ENCODE measurements at places on chromosomes 5 and 9. TPM values are rescaled to one million over a fixed set of nuclear protein-coding genes. Genes with fewer than 3 reads are reported as not detected.
A peak's percentile ranks its signal among the peaks of the same experiment; 100 is the strongest.

GRCh38 chr5:140166911-140167310, 8.1 kb upstream of the CYSTM1 start:
- DNase-seq = no peak

DNA sequence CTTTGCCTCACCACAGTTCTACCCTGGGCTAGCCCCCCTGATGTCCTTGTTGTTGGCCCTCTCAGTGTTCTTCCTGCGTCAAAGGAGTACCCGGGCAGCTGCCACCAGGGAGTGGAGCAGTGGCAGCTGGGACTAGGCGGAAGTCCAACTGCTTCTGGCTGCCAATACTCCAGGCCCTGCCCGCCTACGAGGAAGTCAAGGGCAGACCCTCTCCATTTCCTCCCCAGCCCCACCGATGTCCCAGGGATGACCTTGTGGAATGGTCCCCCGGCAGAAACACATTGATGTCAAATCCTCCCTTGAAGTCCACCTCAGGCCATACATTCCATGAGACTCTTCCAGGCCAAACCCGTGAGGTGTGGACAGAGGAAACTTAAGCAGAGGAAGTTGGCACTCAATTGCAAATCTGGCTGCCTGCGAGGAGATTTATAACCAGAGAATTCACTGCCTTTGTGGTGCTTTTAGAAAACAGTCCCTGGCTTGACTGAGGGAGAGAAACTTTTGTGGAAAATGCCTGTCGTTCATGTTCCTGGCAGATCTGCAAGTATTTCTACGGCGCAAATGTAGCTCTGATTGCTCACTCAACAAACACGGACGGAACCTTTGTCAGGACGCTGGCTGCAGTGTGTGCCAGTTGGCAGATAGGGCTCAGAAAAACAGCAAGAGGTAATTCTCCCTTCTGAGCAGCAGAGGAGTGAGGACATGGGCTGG, 339.7 kb downstream of the RAB3C start:
- peak; percentile 93 for DNase-seq

DNA sequence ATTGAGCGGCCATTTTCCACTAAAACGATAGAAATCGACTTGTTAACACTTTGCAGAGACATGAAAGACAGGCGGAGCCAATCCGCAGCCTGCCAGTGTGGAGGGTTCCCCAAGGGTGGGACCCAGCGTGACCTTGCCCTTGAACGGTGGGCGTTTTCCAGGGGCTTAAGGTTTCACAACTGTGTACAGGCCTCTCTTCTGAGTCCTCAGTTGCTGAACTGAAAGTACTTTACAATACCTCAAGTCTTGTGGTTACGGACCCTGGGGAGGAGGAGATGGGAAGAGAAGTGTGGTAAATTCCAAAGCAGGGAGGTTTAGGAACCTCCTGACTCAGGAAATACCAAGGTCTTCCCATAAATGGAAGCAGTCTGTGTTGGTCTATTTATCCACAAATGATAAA, 68.2 kb upstream of the CKMT2 start:
- DNase-seq = no peak

DNA sequence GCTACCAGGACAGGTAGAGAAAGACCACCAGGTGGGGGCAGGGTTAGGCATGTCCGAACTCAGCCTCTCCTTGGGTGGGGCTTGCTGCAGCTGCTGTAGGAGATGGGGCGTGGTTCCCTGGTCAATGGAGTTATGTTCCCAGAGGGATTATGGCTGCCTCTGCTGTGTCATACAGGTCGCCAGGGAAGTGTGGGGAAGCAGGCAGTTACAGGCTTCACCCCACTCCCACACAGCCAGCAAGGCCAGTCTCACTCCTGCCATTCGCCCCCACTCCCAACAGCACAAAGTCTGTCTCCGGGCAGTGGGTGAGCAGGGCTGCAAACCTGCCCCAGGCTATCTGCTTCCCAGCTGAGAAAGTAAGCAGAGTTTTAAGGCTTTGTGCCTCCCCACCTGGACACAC, 20.0 kb upstream of the CEP72 start:
- no peak for DNase-seq

Gene FCN2
- not detected for total RNA-seq

Gene SLC36A3
- total RNA-seq = not detected
